ENCODE measurements at places on chromosomes 6 and 20. TPM values are rescaled to one million over a fixed set of nuclear protein-coding genes. Genes with fewer than 3 reads are reported as not detected.

NFKBIE gene
- 22.4 TPM for total RNA-seq

TNNC2 gene
- total RNA-seq: not detected

ARMC12 gene
- 0.24 TPM for total RNA-seq

HFE gene
- 17.0 TPM for total RNA-seq

SIRPD gene
- not detected for total RNA-seq

OCSTAMP gene
- total RNA-seq: not detected

ACTL10 gene
- total RNA-seq: not detected

ASIP gene
- not detected for total RNA-seq

EBF4 gene
- total RNA-seq: 7.2 TPM

CALHM6 gene
- total RNA-seq: not detected

GZF1 gene
- 18.7 TPM for total RNA-seq

C6orf132 gene
- 0.02 TPM for total RNA-seq

BTN1A1 gene
- total RNA-seq: not detected

RIPOR3 gene
- 0.07 TPM for total RNA-seq

ARMC2 gene
- 1.7 TPM for total RNA-seq

TTLL9 gene
- 0.12 TPM for total RNA-seq

YIPF3 gene
- total RNA-seq: 122 TPM

PRR18 gene
- total RNA-seq: 0.14 TPM

PACSIN1 gene
- 0.31 TPM for total RNA-seq

RALGAPB gene
- 20.0 TPM for total RNA-seq

NTSR1 gene
- total RNA-seq: 9.0 TPM

MARCKS gene
- 150 TPM for total RNA-seq

SLC52A3 gene
- 0.03 TPM for total RNA-seq

TNFRSF6B gene
- 3.4 TPM for total RNA-seq

BPIFB1 gene
- not detected for total RNA-seq

PAK5 gene
- not detected for total RNA-seq

FHL5 gene
- not detected for total RNA-seq

MAPK13 gene
- total RNA-seq: 0.46 TPM

CRISP2 gene
- total RNA-seq: not detected

BEND6 gene
- total RNA-seq: 11.7 TPM

CLPSL1 gene
- not detected for total RNA-seq

NDUFAF5 gene
- 62.8 TPM for total RNA-seq

ALDH5A1 gene
- total RNA-seq: 2.2 TPM

KIF25 gene
- not detected for total RNA-seq

COL21A1 gene
- not detected for total RNA-seq

DEFB132 gene
- not detected for total RNA-seq

DBNDD2 gene
- total RNA-seq: 1.7 TPM

LY6G5C gene
- not detected for total RNA-seq

PREX1 gene
- 12.2 TPM for total RNA-seq

MLN gene
- not detected for total RNA-seq

BPIFB2 gene
- total RNA-seq: not detected

HNF4A gene
- not detected for total RNA-seq

TREML2 gene
- not detected for total RNA-seq

MAS1 gene
- not detected for total RNA-seq

HLA-DRB5 gene
- total RNA-seq: not detected

AKAP12 gene
- total RNA-seq: 173 TPM

HTR1E gene
- not detected for total RNA-seq

C4B gene
- total RNA-seq: 0.62 TPM

SUMO4 gene
- 0.10 TPM for total RNA-seq

SLC22A7 gene
- total RNA-seq: not detected

ZSCAN12 gene
- 7.3 TPM for total RNA-seq

BHLHE23 gene
- not detected for total RNA-seq

IP6K3 gene
- total RNA-seq: 6.8 TPM
